ENCODE measurements at places on chromosomes 13 and 19.
A peak's percentile ranks its signal among the peaks of the same experiment; 100 is the strongest.

- no peak for DNase-seq
These were observed 33.9 kb upstream of the SLC7A10 start for GRCh38 chr19:33259539-33259938.

DNA sequence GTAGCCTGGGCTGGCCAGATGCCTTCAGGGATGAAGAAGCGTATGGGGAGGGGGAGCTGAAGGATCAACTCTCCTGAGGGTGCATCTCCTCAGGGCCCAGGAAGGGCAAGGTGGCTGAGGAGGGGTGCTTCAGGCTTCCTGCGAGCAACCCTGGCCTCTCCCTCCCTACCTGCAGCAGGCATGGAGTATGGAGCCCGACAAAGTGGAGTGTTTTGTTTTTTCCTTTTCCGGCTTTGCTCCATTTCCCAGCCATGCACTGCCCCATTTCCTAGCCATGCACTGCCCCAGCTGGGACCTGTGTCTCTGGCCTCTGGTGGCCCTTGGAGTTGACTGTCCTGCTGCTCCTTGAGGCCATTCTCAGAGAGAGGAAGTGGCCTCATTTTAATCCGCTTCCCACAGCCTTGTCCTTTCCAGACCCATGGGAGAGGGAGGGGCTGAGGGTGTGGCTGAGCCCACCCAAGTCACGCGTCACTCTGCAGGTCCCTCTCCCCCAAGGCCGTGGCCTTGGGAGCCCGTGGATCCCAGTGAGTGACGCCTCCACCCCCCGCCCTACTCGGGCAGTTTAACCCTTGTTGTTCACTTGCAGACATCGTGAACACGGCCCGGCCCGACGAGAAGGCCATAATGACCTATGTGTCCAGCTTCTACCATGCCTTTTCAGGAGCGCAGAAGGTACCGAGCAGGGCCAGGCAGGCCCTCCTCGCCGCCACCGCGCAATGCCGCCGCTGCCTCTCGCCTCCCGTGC is 34.4 kb downstream of the CAPN12 start:
- DNase-seq = no peak

GRCh38 chr13:96934889-96935489 is 59.3 kb downstream of the OXGR1 start:
- no peak for DNase-seq

GRCh38 chr19:43820098-43820883 is 6.8 kb upstream of the ZNF283 start:
- DNase-seq = peak; percentile 51

- DNase-seq = no peak
These were observed 2.2 kb downstream of the IGFLR1 start for GRCh38 chr19:35740108-35740422.

GRCh38 chr13:105783261-105783660 is 752.2 kb downstream of the EFNB2 start:
- no peak for DNase-seq
